Hepatocyte (in vitro differentiated cells): ENCODE measurements at places on chromosomes 16 and 17. TPM values are rescaled to one million over a fixed set of nuclear protein-coding genes. Genes with fewer than 3 reads are reported as not detected.

DNA sequence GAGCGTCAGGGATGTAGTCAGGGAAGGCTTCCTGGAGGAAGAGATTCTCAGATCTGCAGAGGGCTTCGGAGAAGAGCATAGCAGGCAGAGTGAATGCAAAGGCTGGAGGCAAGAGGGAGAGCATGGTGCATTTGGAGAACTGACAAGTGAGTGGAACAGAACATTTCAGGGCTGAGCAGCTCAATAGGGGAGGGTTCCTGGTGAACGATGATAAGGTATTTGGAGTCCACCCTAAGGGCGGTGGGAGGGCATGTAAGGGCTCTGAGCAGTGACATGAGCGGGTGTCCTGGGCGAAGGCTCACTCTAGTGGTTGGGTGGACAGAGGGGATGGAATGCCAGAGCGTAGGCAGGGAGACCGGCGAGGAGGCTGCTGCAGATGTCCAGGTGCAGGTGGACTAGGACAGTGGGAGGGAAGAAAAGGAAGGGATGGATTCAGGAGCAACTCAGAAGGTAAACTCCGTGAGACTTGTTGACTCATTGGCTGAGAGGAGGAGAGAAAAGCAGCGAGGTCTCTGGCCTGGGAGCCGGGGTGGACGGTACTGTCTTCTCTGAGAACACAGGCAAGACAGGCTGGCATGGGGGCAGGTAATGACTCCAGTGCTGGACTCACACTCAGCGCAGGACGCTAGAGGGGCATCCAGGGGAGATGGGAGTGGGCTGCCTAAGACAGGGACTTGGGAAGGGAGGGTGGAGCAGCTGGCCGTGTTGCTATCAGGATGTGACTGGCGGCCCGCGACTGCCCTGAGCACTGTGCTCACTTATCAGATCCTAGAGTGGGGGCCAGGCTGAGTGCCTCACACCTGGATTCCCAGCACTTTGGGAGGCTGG lies 1.4 kb upstream of the PITPNA start:
- DNase-seq = peak; percentile 30

DNA sequence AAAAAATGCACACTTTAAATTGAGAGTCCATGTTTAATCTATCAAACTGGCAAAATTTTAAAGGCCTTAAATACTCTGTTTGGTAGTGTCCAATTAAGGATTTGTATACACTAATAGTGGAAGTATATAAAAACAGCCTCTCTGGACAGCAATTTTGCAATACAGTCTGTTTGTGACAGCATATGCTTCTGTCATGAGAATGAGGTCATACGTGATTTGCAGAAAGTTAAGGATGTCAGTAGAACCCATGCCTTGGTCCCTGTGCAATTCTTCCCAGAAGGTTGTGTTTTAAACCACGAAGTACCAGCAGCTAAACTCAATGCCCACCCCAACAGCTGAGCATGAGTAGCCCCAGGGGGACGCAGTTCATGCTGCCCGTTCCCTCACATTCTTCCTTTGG lies 78.4 kb downstream of the AIPL1 start:
- DNase-seq = no peak

- DNase-seq = no peak
Observed at GRCh38 chr16:85577899-85578598, 35.1 kb upstream of the GSE1 start.

GRCh38 chr16:68351991-68352431 lies 41.2 kb downstream of the PRMT7 start:
- DNase-seq = peak; percentile 85

- DNase-seq = no peak
Observed at GRCh38 chr17:72137161-72137560, 16.3 kb downstream of the SOX9 start.

- DNase-seq = no peak
Observed at GRCh38 chr17:63722403-63722802, 19.2 kb downstream of the STRADA start.

- no peak for DNase-seq
Observed at GRCh38 chr17:77662833-77663232, 295.7 kb upstream of the TNRC6C start.

GRCh38 chr17:64385187-64386083 lies 5.2 kb downstream of the PECAM1 start:
- DNase-seq = peak; percentile 69

DNA sequence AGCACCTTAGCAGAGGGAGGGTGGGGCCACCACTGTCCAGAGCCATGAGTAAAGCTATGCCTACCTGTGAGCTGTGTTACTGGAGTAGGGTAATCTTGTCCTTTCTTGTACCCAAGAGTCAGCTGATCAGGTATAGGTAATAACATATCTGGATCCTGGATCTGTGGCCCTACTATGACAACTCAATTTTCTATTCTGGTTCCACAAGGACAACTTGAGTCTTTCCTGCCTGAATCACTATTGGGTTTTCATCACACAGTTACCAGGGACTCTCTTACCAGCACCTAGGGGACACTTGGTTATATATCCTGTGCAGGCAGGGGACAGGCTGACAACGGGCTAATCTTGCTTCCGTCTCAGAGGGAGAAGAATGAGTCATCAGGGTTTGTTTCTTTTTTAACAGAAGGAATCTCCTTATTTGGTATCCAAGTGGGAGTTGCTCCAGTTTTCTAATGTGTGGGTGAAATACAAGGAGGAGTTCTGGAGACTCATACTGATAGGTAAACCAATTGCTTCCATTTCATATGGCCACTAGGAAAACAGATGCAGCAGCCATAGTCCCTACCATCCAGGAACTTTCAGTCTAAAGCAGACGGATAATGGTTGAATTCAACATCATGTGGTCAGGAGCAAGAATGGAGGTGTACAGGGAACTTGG lies 6.8 kb downstream of the ZNF267 start:
- peak; percentile 38 for DNase-seq

DNA sequence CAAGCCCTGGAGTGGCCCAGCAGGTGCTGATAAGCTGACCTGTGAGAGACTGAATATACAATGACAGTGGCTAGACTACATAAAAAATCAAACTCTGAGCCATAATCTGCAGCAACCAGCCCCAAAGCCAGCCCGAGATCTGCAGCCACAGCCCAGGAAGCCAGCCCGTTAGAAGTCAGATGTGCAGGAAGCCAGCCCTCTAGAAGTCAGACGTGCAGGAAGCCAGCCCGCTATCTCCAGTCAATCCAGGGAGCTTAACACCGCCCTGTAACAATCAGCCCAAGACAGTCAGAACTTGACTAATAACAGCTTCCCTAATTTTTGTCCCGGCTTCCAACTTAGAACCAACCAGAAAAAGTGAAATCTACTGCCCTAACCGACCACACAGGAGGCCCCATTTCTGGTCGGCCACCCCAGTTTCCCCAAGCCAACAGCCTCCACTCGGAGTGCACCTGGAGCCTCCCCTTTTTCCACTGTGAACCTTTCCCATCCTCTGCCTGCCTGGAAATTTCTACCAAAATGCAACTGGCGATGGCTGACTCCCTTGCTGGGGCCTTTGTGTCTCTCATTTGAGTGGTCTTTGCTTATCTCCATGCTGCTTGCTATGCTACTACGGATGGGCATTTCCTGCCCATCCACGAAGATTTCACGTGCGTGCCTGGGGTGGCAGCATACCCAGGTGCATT lies 769.3 kb downstream of the KCNJ18 start:
- no peak for DNase-seq

- no peak for DNase-seq
Observed at GRCh38 chr17:31132977-31133376, 38.2 kb downstream of the NF1 start.

DNA sequence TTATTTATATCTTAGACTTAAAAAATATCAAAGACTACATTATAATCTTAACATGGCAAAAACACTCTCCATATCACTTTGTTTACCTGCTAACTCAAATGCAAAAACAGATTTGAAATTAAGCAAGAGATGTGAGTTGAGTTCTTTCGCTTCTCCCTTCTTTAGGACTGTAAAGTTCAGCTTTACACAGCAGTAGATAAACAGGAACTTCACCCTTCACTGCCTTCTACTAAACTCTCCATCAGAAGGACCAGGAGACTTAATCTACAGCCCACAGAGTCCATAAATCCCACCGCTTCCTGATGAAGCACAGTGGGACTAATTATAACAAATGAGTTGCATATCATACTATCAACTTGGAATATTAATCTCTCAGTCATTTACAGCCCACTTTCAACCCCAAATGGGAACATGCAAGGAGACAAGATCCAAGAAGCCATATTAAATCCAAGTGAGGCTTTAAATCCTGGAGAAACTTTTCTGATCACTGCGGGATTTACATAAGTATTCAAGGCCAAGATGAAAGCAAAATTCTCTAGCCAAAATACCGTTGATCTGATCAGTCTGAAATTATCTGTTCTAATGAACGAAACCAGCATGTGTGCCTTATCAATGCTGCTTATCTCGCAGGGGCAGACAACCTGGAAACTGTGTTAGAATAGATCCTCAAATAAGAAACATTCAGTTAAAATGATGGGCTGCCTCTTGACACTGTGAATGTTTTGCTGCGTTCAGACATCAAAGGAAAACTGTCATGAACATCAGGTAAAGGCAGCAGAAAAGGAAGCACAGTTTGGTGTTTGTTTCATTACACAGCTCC lies 1.6 kb downstream of the AMFR start:
- no peak for DNase-seq

GRCh38 chr17:62098623-62099231 lies 33.6 kb upstream of the MED13 start:
- no peak for DNase-seq

HOXB1 gene
- polyA plus RNA-seq = not detected in 2 replicates

HOXB8 gene
- polyA plus RNA-seq = 0.31 and 1.3 TPM in 2 replicates

KREMEN2 gene
- 4.9 and 5.8 TPM in 2 replicates for polyA plus RNA-seq

COTL1 gene
- polyA plus RNA-seq = 101 and 104 TPM in 2 replicates
